ENCODE measurements at places on chromosomes 16 and 17.

DNA sequence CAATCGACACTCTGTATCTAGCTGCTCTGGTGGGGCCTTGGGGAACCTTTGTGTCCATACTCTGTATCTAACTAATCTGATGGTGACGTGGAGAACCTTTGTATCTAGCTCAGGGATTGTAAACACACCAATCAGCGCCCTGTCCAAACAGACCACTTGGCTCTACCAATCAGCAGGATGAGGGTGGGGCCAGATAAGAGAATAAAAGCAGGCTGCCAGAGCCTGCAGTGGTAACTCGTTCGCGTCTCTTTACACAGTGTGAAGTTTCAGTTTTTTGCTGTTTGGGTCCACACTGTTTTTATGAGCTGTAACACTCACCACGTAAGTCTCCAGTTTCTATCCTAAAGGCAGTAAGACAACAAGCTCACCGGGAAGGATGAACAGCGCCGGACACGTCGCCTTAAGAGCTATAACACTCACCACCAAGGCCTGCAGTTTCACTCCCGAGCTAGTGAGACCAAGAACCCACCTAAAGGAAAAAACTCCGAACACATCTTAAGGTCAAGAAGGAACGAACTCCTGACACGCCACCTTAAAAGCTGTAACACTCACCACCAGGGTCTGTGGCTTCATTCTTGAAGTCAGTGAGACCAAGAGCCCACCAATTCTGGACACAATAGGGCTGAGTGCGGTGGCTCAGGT lies 64.6 kb downstream of the KPNA2 start:
- no peak for DNase-seq

DNA sequence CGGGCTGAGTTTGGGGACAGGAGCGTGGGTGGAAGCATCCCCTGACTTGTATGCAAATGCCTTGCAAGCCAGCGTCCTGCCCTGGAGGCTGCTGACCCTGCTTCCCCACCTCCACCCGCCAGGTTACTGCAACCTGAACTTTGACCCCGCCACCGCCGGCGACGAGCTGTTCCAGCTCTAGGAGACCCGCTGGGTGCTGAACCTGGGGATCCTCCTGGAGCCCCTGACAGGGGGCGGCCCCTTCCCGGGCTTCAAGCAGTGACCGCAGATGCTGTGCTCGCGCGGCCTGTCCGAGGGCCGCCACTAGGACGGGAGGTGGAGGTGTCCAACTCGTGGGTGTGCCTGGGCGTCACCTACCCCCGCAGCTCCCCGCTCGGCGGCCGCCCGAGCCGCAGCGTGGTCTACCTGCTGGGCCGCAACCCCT lies 10.7 kb upstream of the SLC16A5 start:
- DNase-seq: no peak

DNA sequence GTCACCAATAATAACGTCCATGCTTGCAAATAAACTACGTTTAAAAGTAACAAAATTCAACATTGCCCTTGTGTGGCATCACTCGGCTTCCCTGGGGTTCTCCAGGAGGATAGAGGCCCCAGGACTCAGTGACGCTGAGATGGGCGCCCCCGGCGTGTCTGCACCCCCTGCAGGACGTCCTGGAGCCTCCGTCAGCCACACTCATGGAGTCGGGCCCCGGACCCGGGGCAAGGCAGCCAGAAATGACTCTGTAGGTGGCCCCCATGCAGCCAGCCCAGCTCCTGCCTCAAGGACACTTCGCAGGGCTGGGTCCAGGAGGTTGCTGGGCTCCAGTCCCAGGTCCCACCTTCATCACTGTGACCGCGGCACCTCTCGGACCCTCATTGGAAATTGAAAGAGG lies 16.6 kb upstream of the ACSF3 start:
- DNase-seq: no peak

DNA sequence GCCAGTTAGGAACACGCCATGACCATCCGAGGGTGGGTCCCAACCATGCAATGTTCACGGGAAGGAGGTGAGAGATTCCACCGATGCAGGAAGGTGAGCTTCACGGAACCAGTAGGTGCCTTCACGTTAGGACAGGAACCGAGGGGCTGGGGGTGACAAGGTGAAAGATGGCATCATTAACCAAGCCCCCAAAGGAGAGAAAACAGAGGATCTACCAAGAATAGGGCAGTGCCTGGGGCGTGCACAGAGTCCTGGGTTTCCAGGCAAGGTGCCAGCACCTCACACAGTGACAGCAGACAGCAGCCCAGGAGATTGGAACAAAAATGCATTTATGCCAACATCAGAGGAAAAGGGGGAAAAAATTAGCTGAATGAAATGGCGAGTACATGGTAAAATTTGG lies 137.9 kb downstream of the GSG1L start:
- DNase-seq: no peak

GRCh38 chr16:25916037-25916436 lies 224.3 kb downstream of the HS3ST4 start:
- DNase-seq: no peak

DNA sequence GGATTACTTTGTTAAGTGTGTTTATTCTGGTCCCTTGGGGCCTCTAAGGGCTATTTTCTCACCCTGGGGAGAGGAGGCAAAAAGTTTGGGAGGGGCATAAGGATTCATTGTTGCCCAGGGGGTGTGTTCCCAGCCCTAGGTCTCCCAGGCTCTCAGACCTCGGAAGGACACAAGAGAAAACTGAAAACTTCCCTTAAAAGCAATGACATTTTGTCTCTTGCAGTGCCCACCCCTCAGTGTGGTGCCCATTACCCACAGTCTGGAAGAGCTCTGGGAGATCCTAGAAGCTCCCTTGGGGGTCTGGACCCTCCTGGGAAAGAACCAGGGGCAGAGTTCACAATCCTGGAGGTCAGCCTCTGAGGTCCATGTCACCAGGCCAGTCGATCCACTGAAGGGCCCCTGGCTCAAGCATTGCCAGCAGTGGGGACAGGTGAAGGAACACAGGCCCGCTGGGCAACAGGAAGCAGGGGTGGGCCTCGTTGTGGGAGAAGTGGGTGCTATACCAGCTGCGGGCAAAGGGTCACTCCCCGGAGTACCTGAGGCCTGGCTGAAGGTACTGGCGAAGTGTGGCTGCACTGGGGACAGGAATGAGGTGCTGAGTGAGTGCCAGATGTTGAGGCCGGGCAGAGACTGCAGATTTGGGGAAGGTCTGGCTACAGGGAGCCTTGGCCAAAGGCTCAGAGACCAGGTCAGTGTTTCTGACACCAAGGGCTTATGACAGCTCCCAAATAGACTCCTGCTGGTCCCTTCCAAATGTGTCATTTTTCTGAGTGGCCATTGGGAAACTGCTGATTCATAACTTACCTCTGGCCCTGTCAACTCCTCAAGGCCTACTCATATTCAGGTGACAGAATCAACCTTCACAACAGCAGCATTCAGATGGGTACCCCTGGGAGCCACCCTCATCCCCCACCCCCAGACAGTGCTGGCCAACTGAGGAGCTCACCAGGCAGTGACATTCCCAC lies 4.6 kb upstream of the ZNF747 start:
- DNase-seq: no peak

- no peak for DNase-seq
Observed at GRCh38 chr17:40726919-40727318, 23.4 kb upstream of the KRT24 start.

GRCh38 chr17:40319651-40320540 lies 10.9 kb downstream of the RARA start:
- DNase-seq: no peak

- DNase-seq: no peak
Observed at GRCh38 chr16:79369796-79370195, 230.7 kb downstream of the MAF start.

DNA sequence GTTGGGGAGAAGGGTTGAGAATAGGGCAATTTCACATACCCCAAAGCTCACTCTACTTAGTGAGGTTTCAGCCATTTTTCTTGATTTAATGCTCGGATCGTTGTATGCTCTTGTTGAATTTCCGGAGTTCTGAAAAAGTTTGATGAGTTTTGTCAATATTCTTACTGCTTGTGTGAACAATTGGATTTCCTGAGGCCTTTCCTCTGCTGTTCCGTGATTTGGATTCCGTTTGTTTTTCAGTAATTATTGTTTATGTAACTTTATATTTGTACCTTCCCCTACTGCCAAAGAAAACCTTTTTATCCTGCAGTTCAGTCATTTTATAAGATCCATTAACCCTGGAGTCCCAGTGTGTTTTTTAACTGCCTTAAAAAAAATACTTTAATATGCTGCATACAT lies 62.9 kb downstream of the PHKB start:
- DNase-seq: no peak

DNA sequence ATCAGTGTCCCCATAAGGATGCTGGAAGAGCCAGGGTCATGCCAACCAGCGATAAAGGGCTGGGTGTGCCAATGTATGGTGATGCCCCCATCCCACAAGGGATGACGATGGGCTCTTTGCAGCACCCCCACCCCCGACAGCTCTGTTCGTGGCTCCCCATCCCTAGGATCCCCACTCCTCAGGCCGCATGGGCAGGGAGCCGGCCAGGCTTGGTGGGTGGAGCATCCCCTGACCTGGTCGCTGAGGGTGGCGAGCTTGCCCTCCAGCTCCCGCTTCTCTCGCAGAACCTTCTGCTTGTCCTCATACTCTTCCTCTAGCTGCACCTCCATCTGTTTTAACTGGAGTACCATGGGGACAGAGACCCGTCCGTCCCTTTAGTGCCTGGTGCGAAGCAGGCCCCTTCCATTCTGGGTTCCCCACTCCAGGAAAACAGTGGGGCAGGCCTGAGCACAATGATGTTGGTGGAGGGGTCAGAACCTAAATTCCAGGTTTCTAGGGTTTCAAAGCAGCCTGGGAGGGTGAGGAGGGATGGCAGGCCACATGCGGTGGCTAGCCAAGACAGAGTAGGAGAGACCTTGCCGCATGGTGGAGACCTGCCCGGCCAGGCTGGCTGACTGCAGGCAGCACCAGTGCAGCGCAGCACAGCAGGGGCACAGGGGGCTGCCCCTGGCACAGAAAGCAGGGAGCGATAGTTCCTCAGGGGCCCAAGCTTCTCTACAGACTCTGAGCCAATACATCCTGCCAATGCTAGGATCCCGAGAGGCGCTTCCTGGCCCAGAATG lies 50.3 kb downstream of the PIPOX start:
- DNase-seq: no peak

GRCh38 chr17:55238931-55239297 lies 25.8 kb upstream of the HLF start:
- DNase-seq: peak; percentile 20

GRCh38 chr16:75312875-75313274 lies 61.5 kb upstream of the BCAR1 start:
- DNase-seq: no peak

DNA sequence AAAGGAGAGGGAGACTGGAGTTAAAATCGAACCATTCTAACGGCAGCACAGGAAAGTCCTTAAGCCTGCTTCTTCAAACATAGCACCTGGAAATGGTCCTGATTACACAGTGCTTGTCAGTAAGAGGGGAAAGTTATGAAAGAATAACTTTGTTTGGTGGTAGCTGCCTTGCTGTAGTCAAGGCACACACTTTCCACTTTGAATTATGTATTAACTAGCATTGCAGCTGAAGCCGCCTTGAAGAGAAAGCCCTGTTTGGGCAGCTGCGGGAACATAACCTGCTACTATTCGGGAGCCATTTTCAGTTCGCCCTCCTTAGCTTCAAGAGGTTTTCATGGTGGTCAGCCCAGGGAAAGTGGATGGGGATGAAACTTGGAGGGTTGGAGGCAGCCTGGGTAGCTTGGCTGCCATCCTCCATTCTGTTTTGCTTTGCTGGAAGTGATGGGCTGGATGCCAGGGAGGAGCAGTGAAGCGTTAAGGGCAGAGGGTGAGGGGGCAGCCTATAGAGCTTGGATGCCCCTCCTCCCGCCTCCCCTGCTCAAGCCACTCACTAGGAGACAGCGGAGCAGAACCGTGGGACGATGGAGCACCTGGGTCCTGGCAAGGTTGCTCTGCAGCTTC lies 5.3 kb upstream of the HAS3 start:
- DNase-seq: no peak

- no peak for DNase-seq
Observed at GRCh38 chr16:20910781-20911321, 10.3 kb downstream of the LYRM1 start.

DNA sequence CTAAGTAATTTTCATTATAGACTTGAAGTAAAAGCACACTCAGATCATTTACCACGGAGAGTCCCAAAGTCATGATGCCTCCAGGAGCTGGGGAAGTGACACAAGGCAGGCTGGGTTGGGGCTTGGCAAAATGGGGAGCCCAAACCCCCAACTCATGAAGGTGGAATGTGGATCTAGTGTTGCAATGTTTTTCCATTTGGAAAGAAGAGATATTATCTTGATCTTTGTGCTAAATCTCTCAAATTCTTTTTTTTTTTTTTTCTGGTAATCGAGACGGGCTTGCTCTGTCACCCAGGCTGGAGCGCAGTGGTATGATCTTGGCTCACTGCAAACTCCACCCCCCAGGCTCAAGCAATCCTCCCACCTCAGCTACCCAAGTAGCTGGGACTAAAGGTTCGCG lies 7.5 kb upstream of the KCNG4 start:
- no peak for DNase-seq

DNA sequence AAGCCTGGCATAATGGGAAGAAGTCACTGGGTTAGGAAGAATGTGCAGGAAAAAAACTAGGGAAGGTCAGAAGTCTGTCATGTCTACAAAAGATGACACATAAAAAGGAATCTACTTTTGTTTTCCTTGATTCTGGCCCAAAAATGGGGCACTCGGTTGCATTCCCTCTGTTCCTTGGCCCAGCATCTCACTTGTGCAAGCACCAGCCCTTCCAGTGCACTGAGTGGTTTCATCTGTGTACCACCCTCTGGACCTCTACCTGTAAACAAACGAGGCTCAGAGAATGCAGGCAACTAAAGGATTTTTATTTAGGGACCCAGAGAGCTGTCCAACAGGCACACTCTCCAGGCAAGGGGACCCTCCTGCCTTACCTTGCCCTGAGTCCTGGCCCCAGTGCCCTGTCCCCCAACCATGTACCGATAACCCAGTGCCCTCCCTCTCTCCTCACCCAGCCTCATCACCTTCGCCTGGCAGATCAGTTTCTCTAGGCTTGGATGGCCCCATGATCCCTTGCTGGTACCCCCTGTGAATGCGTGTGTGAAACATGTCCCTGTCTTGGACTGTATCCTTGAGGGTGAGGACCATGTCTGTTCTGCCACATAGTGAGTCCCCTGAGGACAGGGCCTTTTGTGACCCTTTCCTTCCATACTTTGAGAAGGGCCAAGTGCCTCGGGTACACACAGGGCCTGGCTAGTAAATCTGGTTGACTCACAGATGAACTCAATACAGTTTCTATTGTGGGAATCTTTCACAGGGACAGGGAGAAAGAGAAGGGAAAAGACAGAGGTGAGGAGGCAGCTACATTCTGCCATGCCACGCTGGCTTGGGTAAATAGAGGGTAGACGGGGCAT lies 13.3 kb downstream of the NXPH3 start:
- DNase-seq: no peak

GRCh38 chr17:41894791-41895331 lies 23.9 kb downstream of the ACLY start:
- DNase-seq: no peak

DNA sequence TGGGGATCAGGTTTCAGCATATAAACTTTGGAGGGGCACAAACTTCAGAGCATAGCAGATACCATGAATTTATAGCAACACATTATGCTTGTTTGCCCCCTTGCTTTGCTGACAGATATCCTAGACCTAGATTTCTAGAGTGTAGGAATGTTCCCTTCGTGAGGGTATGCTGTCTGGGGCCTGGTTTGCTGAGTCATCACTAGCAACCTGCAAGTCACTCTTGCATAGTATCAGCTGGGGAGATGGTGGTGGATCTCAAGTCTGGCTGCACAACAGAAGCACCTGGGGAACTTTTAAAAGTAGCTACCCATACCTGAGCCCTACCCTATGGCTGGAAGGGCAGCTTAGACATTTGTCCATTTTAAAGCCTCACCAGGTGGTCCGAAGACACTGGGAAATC lies 22.3 kb upstream of the HSBP1 start:
- DNase-seq: no peak

- DNase-seq: no peak
Observed at GRCh38 chr16:83627996-83628395, 179.8 kb upstream of the HSBP1 start.

GRCh38 chr16:88616320-88616719 lies 22.1 kb upstream of the IL17C start:
- no peak for DNase-seq
